ENCODE measurements at places on chromosomes 16 and 17.
A peak's percentile ranks its signal among the peaks of the same experiment; 100 is the strongest.

- DNase-seq = no peak
Observed at GRCh38 chr17:68790492-68790891, 164.7 kb downstream of the ABCA8 start.

DNA sequence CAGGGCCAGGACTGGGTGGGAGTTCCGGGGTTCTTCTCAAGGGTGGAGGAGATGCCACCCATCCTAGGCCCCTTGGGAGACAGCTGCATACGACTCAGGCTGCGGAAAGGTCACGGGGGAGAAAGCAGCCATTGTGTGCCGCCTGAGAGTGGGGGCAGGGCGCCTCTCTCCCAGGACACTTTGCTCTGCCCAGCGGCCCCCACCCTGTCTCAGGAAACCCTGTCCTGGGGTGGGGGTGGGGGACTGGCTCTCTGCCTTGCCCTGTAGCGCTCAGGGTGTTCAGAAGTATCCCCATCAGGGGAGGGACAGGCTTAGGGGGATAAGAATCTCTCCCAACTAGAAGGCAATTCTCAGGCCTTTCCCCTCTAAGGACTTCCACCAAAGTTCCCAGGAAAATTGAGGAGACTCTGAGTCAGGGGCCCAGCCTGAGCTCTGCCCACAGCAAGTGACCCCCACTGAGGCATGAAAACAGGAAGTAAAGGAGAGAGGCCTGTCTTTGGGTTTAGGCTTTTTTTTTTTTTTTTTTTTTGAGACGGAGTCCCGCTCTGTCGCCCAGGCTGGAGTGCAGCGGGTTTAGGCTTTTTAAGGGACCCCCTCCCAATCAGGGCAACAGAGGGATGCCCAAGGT is 4.9 kb downstream of the GIT1 start:
- peak; percentile 22 for DNase-seq

GRCh38 chr17:42675965-42676423 is 800 bp downstream of the PLEKHH3 start:
- DNase-seq = no peak

- DNase-seq = peak; percentile 38
Observed at GRCh38 chr17:10126616-10127501, 71.5 kb downstream of the GAS7 start.

GRCh38 chr17:70345061-70345460 is 175.7 kb downstream of the KCNJ2 start:
- DNase-seq = no peak

DNA sequence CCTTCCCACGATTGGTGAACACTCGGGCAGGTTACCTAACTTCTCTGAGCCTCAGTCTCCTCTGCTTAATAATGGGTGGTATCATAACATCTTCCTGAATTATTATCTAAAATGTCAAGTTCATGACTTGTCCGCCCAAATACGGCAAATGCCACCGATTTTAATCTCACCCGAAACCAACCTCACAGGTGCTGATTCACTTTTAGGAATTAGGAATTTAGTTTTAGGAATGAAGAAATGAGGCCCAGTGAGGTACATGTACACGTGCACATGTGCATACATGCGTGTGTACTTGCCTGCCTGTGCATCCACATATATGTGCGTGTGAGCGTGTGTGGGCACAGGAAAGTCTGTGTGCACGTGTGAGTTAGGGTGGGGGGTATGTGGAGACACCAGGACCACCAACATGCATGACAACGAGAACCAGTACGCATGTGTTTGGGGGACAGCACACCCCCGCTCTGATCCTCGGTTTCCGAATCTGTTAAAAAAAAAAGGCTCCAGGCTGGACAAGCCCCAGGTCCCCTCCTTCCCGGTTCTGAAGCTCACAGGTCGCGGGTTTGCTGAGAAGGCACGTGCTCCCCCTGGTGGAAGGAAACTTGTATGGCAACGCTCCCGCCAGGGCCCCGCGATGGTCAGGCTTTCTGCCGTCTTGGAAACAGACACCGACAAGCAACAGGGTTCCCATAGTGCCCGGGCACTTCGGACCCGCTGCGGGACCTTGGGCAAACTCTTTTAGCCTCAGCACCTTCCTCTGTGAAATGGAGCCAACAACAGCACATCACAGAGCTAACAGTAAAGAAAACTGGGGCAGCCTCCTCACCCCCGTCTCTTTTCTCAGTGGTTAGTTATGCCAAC is 219.2 kb downstream of the RBFOX3 start:
- DNase-seq = peak; percentile 53

DNA sequence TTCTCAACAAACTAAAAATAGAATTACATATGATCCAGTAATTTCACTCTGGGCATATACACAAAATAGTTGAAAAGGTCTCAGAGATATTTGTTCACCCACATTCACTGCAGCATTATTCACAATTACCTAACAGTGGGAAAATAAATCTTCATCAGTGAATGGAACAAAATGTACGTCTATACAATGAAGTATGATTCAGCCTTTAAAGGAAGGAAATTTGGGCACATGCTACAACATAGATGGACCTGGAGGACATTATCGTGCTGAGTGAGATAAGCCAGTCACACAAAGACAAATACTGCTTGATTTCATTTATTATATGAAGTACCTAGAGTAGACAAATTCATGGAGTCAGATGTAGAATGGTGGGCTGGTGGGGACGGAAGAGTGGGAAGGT is 47.0 kb downstream of the MFSD11 start:
- no peak for DNase-seq

- DNase-seq = peak; percentile 55
Observed at GRCh38 chr17:75345514-75346167, 56.4 kb upstream of the SLC25A19 start.

DNA sequence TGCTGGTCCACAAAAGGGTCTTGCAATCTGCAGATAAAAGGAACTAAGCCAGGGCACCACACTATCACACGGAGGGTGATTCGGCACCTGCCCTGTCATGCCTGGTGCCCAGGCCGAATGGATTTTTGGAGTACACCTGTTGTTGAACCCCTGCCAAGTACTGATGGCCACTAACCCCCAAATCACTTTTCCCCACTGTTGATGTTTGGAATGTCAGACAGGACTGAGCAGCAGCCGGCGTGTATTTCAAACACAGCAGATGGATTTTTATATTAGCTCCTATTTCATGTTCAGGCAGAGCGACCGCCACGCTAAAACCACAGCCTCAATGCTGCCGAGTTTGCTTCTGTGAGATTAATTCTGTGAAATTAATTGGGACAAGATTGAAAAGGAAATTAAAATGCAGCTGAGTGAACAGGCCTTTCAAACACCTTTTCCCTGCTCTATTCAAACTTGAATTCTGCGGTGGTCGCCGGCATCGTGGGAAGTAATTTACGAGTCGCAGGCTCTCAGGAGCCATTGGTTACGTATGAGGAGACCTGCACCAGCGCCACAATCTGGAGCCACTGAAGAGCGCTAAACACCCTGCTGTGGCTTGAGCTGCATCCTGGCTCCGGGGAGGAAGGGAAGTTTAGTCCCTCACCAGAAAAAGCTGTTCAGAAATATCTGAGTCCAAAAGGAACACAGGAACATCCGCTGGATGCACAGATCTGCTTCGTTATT is 48.5 kb downstream of the SNX11 start:
- no peak for DNase-seq

DNA sequence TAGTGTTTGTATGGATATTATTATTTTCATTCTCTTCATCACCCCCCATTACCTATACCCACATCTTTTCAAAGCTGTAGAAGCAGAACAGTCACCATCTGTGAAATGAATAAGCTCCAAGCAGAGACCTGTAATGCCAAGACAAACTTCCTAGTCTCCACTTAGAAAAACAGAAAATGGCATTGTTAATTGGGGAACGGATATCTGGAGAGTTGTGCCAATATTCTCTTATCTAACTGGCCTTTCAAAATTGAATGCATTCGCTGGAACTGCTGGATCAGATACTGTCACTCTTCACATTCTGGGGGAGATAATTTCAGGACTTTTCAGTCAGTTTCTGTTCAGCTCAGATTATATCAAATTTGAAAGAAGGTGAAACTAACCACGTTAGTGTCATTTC is 464.4 kb upstream of the GOT2 start:
- no peak for DNase-seq

- DNase-seq = no peak
Observed at GRCh38 chr16:4494746-4495490, 18.7 kb downstream of the HMOX2 start.

DNA sequence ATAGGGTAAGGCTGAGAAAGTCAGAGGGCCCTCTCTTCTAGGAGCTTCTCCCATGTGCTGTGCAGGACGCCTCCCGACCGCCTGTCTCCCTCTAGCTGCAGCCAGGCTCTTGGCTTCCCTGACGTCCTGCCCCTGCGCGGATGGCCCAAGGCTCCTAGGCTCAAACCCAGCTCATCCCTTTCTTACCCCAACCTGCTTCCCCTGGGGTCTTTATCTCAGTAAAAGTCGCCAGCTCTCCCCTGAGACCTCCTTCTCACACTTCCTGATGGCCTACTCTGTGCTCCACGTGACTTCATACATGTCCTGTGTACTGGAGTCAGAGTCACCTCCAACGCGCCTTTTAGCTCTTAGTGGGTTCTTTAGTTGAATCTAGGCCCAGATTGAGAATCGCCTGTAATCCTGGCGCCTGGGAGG is 1.1 kb upstream of the ZNF747 start:
- peak; percentile 69 for DNase-seq

DNA sequence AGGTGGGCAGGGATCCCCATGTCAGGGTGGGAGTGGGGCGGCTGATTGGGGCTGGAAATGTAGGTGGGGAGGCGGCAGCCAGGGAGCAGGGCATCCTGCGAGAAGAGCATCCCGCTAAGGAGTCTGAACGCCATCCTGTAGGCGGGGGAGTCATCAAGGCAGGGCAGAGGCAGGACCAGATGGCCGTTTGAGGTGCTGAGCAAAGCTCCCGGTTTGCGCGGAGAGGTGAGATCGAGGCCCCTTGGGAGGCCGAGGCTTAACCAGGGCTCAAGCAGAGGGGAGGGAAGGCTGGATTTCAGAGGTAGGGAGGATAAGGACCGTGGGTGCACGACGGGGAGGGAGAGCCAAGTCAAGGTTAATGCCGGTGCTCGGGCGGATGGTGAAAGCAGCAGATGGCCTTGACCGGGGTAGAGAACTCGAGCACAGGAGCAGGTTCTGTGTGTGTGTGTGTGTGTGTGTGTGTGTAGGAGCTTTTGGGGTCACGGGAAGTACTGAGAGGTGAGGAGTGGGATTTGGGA is 472 bp upstream of the NME2 start:
- no peak for DNase-seq

- no peak for DNase-seq
Observed at GRCh38 chr16:51508490-51509212, 357.6 kb upstream of the SALL1 start.

- peak; percentile 45 for DNase-seq
Observed at GRCh38 chr17:794876-795275, 12.7 kb downstream of the MRM3 start.

GRCh38 chr16:22388101-22388644 is 13.8 kb upstream of the CDR2 start:
- no peak for DNase-seq

- DNase-seq = no peak
Observed at GRCh38 chr17:72423718-72424117, 302.9 kb downstream of the SOX9 start.

- DNase-seq = no peak
Observed at GRCh38 chr17:19344311-19345066, 18.0 kb downstream of the B9D1 start.

GRCh38 chr16:15672514-15673167 is 22.6 kb downstream of the NDE1 start:
- peak; percentile 95 for DNase-seq

GRCh38 chr17:59791603-59792457 is 84.4 kb downstream of the VMP1 start:
- DNase-seq = peak; percentile 44

GRCh38 chr16:81652798-81653505 is 126.1 kb upstream of the PLCG2 start:
- DNase-seq = no peak

- no peak for DNase-seq
Observed at GRCh38 chr17:61378658-61379456, 20.8 kb upstream of the TBX2 start.

DNA sequence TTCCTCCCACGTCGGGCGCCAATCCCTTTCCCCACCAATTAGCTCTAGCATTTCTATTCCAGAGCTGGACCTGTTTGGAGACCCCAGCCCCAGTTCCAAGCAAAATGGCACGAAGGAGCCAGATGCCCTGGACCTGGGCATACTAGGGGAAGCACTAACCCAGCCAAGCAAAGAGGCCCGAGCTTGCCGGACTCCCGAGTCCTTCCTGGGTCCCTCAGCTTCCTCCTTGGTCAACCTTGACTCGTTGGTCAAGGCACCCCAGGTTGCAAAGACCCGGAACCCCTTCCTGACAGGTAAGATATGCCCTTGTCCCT is 5.6 kb upstream of the SPATA20 start:
- no peak for DNase-seq

DNA sequence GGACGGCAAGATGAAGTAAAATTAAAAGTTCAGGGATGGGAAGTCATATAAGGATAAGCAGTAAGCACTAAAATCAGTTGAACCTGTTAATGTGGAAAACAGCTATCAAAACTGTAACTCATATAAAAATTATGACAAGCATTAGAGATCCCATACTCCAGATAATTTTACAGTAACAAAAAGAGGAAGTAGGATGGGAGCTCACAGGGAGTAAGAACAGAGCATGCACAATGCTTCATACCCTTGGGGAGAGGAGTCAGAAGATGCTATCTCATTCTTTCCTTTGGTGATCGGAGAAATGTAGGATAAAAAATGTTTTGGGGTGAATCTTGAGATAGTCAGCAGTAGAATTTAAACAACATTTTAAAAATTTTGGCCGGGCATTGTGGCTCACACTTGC is 164.7 kb upstream of the CACNG5 start:
- peak; percentile 26 for DNase-seq

DNA sequence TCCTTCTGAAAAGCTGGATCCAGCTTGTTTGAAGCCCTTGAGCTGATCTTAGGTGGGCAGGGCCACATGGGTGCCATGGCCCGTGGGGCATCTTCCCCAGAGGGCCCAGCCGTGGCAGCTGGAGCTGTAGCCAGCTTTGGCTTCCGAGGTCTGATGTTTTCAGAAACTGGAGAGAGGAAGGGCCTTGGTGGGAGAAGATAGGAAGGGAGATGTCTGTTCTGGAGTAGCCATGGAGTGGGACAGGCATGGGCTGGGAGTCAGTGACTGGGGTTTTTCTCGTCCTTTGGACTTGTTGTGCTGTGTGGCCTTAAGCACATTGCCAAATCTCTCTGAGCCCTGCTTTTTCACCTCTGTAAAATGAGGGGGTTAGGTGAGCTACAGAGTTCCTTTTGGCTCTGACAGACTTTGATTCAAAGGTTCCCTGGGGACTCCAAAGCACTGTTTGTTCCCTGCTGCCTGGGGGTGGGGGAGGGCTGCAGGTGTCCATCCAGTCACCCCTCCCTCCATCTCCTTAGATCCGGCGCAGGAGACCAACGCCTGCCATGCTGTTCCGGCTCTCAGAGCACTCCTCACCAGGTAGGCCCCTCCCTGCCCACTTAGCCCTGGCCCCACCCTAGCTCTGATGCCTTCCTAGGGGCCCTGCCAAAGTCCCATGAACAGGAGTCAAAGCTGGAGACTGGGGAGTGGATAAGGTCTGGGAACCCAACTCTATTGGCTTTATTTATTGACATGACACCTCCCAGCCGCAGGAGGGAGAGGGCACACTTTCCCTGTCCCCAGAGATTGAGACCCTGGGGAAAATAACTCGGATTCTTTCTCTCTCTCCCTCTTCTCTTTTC is 2.1 kb downstream of the PPP1R1B start:
- DNase-seq = no peak

Data from inflammatory macrophage treated with lipopolysaccharide for 4 hours (primary cell).